ENCODE measurements at places on chromosomes 6 and 20. TPM values are rescaled to one million over a fixed set of nuclear protein-coding genes. Genes with fewer than 3 reads are reported as not detected.

The STMN3 gene
- total RNA-seq, result 8.0 TPM

The BPIFB4 gene
- not detected for total RNA-seq

The ADGRB3 gene
- not detected for total RNA-seq

The ARMH2 gene
- not detected for total RNA-seq

The UST gene
- total RNA-seq, result 5.5 TPM

The SLC16A10 gene
- total RNA-seq, result 0.60 TPM

The HLA-DQA2 gene
- not detected for total RNA-seq

The FLRT3 gene
- 2.6 TPM for total RNA-seq

The MAP7 gene
- total RNA-seq, result 25.7 TPM

The WFDC10B gene
- total RNA-seq, result not detected

The C20orf144 gene
- total RNA-seq, result 0.08 TPM

The STMND1 gene
- total RNA-seq, result not detected

The HSPA1L gene
- 1.4 TPM for total RNA-seq

The ADGB gene
- total RNA-seq, result not detected

The MOG gene
- not detected for total RNA-seq

The TMEM74B gene
- 3.3 TPM for total RNA-seq

The BTBD3 gene
- total RNA-seq, result 12.5 TPM

The NRN1 gene
- 0.95 TPM for total RNA-seq

The FILIP1 gene
- total RNA-seq, result 0.40 TPM

The STK38 gene
- 17.1 TPM for total RNA-seq

The SAPCD1 gene
- 3.7 TPM for total RNA-seq

The DEFB132 gene
- not detected for total RNA-seq

The ZNF311 gene
- 0.16 TPM for total RNA-seq

The PACRG gene
- 0.32 TPM for total RNA-seq

The ACTR5 gene
- total RNA-seq, result 9.1 TPM

The APCDD1L gene
- total RNA-seq, result 0.11 TPM

The REM1 gene
- total RNA-seq, result 0.47 TPM

The RCAN2 gene
- not detected for total RNA-seq

The GRIK2 gene
- total RNA-seq, result 0.56 TPM

The SNAP91 gene
- total RNA-seq, result 0.30 TPM

The MOXD1 gene
- total RNA-seq, result 1.5 TPM

The C6orf163 gene
- total RNA-seq, result 0.09 TPM

The IL17A gene
- not detected for total RNA-seq

The PRKN gene
- total RNA-seq, result not detected

The PAX1 gene
- 0.11 TPM for total RNA-seq

The CHRNA4 gene
- total RNA-seq, result 0.61 TPM

The SGK2 gene
- 7.0 TPM for total RNA-seq

The GPLD1 gene
- total RNA-seq, result 0.45 TPM
